ENCODE measurements at places on chromosomes 3 and 15.
A peak's percentile ranks its signal among the peaks of the same experiment; 100 is the strongest.

GRCh38 chr3:133115176-133115575 is 77.0 kb downstream of the TMEM108 start:
- no peak for DNase-seq

GRCh38 chr15:36815786-36816185 is 236.4 kb downstream of the CDIN1 start:
- no peak for DNase-seq

- DNase-seq = no peak
Observed at GRCh38 chr3:173799060-173799816, 401.7 kb downstream of the NLGN1 start.

- no peak for DNase-seq
Observed at GRCh38 chr15:96053781-96054428, 276.6 kb upstream of the NR2F2 start.

GRCh38 chr15:58732625-58733363 is 16.7 kb downstream of the ADAM10 start:
- no peak for DNase-seq

DNA sequence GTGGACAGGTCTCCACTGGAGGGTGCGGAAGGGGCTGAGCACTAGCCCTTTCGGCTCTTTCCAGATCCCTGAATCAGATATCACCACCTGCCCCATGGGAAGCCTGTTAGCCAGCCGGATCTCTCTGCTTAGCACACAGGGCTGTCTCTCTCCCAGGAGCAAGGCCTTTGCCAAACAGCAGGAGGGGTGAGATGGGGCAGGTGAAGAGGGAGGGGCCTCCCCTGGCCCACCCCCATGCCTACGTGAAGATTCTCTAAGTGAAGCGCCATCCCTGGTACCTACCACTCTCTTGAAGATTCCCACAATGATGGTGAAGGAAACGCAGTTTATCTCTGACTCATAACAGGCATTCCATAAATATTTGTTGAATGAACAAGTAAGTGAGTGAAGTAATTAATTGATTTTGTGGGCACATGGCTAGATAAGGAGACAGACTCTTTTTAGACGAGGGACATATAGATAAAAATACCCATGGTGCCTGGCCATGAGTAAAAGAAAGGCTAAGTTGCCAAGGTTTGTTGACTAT is 19.6 kb upstream of the HCN4 start:
- DNase-seq = no peak

DNA sequence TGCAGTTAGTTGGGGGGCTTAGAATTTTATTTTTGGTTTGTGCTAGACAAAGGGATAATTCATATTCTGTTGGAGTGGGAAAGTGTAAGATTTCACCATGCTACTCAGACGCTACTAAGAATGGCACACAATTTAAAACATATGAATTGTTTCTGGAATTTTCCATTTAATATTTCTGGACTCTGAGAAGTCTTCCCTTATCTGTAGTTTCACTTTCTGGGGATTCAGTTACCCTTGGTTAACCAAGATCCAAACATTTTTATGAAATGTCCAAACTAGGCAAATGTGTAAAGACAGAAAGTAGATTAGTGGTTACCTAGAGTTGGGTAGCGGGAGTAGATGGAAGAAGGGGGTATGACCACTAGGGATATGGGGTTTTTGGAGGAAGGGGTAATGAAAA is 53.1 kb downstream of the TCF12 start:
- no peak for DNase-seq

GRCh38 chr3:123951522-123952447 is 9.2 kb downstream of the CCDC14 start:
- no peak for DNase-seq

- DNase-seq = no peak
Observed at GRCh38 chr3:110378481-110378880, 693.1 kb upstream of the NECTIN3 start.

DNA sequence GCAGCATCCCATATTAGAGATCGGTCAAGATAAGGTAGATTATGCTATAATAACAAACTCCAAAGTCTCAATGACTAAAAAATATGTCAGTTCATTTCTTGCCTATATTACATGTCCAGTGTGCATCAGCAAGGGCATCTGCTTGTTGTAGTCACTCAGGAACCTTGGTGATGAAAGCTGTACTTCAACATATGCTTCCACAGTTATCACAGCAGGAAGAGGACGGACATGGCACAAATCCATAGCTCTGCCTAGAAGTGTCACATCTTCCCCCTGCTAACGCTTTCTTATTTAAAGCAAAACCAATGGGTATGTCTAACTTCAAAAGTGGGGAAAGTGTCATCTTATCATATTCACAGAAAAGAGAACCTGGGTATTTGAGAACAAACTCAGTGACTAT is 20.0 kb upstream of the PIAS1 start:
- no peak for DNase-seq

GRCh38 chr3:162897291-162897690 is 1400.7 kb downstream of the OTOL1 start:
- no peak for DNase-seq

GRCh38 chr3:117463276-117464115 is 753.9 kb downstream of the TUSC7 start:
- DNase-seq = no peak

GRCh38 chr15:37907136-37907535 is 27.3 kb upstream of the TMCO5A start:
- no peak for DNase-seq

GRCh38 chr3:177337541-177338331 is 140.5 kb upstream of the TBL1XR1 start:
- DNase-seq = no peak

- no peak for DNase-seq
Observed at GRCh38 chr3:43004282-43004681, 25.2 kb downstream of the GASK1A start.

- no peak for DNase-seq
Observed at GRCh38 chr3:190499122-190499521, 14.8 kb upstream of the IL1RAP start.

DNA sequence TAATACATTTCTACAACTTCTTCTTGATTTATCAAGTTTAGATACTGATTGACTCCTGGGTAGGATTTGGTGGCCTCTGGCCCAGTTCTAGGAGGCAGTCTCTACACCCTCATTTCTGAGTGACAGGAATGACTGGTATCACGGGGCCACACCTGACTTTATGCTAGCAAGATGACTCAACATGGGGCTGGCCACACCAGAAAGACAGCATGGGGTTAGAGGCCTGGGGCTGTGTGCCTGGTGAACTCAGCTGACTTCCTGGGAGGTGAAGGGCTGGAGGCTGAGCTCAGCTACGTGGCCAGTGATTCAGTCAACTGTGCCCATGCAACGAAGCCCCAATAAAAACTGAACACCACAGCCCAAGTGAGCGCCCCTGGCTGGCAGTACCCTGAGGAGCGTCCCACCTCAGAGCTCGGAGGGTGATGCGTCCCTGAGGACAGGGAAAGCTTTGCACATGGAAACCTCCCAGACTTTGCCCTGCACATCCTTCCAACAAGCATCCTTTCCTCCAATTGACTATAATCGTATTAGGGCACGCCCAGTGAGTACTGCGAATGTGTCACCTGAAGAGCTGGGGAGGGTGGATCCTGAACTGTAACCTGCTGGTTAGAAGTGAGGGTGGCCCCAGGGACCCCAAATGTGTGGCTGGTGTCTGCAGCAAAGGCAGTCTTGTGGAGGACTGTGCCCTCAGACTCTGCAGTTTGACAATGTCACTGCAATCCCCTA is 57.2 kb downstream of the NIPA2 start:
- no peak for DNase-seq

DNA sequence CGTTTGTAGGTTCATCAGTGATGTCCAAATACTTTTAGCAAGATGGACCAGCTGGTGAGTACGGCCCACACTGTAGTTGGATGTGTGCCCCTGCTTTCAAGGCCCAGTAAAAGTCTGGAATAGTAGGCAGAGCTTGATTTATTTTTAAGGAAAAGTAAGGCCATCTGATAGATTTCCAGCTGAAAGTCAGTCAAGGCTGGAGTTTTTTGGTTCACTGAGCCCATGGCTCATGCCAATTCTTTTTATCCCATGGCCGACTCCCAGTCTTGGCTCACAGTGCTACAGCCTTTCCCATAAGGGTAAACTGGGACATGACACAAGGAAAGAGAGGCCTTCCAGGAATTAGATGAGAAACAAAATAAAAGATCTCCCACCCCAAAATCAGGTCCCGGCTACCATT is 13.5 kb downstream of the CCDC80 start:
- no peak for DNase-seq

DNA sequence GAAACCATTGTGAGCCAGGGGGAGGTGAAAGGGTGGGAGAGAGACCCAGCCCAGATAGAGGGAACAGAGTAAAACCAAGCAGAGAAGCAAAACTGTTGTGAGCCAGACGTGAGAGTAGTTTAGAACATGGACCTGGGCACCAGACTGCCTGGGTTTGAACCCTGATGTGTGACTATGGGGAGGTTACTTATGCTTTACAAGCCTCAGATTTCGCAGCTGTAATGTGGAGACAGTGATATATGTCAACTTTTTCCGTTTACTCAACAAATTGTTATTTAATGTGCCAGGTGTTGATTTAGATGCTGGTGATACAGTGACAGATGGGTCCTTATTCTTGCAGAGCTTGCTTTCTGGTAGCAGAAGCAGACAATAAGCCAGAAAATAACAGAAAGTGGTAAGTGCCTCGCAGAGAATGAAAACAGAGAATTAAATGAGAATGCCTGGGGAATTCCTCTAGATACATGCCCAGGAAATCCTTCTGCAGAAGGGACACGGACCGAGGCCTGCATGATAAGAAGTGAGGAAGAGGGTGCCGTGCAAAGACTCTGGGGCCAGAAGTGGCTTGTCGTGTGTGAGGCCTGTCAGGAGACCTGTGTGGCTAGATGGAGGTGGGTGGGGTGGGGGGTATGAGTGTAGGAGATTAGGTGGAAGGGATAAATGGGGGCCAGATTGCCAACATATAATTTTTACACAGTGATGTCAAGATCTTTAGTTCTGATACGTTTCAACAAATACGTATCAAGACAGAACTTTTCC is 15.0 kb downstream of the KAT2B start:
- DNase-seq = no peak

- no peak for DNase-seq
Observed at GRCh38 chr3:70606018-70606417, 293.6 kb upstream of the MDFIC2 start.

GRCh38 chr3:5473471-5473870 is 286.0 kb downstream of the EDEM1 start:
- no peak for DNase-seq

DNA sequence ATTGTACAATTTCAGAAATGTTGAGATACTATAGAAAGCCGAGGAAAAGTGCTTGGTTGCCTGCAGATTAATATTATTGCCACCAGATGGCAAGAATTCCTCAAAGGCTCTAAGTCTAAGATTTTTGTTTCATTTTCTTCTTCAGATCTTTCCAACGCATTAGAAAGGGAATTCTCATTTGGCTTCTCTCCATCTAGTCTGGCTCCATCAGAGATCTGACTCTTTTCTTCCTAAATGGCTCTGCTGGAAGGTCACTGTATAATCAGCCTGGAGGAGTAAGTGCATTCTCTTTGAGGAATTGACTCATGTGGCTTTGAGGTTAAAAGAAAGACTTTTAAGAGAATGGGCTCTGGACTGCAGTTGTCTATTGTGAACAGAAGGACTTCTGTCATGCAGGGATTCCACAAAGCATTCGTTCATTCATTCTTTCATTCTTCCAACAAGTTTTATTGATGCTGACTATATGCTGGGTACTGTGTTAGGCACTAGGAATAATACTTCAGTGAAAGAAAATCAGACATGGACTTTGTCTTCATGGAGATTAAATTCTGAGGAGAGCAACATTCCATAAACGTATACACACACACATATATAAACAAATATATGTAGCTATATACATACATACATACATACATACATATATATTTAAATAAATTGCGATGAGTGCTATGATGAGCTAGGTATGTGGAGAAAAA is 55.3 kb downstream of the SLC28A2 start:
- peak; percentile 37 for DNase-seq

- no peak for DNase-seq
Observed at GRCh38 chr3:172283841-172284357, 164.4 kb downstream of the GHSR start.

All from renal cortex interstitium (tissue), 15 donors.